Thoracic aorta (tissue), 2 donors: ENCODE measurements at places on chromosomes 1 and 21.

DNA sequence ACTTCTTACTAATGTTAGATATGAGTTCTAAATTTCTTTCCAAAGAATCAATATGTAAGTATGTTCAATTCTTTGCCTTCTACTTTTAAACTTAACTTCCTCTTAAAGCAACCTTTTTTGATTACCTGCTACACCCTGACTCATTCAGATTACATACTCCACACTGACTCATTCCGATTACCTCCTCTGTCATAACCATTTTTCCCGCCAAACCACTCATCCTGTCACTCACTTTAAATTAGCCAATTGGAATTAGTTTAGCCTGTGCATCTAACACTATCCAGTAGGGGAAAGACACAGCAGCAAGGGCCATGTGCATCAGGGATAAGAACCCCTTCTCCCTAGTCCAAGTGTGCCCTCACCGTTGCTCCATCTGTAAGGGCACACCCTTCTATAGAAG lies 815.5 kb downstream of the BRINP3 start:
- no peak for DNase-seq

- DNase-seq: no peak
Observed at GRCh38 chr1:154517661-154518060, 15.4 kb upstream of the SHE start.

DNA sequence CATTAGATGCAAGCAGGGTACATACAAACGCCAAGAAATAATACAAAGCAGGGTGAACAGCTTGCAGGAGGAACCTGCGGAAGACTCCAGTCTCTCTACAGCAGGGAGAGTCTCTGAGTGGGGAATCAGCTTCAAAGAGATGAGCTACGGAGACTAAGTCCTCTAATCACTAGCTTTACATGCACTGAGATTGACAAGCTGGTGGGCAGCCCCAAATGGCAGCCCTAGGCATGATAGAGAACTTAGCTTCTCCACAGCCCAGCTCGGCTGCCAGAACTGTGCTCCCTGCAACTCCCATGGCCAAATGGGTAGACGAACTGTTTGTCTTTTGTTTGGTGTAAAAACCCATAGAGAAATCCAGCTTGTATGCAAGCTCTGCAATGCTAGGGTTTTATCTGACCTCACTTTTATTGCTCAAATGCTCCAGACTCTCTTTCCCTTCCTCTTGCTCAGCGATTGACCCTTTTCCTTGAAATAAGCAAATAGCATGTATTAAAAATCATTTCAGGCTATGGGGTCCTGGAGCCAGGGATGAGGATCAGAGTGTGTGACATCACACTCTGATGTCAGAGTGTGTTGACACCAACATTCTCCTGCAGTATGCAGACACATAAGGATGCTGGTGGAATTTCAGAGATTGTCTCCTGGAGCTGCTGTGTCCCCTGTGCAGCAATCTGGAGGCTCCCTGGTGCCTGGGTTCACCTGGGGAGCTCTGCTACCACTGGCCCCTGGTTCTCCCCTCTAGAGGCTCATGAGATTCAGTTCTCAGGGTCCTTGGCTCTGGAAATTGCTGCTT lies 238.5 kb downstream of the TTLL7 start:
- no peak for DNase-seq

DNA sequence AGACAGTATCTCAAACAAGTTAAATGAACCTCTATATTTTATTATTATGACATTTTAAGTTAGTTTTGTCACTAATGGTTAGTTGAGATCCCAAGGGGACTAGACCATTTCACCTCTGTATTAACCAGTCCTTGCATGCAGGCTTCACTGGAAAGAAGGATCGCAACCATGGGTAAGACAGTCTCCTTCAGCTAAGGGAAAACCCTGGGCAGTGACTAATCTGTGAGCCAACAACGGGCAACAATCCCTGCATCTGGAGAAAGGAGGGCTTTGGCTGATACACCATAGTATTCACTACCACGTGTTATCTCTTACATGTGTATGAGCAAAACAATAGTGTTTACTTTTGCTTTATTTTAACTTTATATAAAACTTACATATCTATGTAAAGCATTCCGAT lies 708.8 kb upstream of the CHRM3 start:
- no peak for DNase-seq

DNA sequence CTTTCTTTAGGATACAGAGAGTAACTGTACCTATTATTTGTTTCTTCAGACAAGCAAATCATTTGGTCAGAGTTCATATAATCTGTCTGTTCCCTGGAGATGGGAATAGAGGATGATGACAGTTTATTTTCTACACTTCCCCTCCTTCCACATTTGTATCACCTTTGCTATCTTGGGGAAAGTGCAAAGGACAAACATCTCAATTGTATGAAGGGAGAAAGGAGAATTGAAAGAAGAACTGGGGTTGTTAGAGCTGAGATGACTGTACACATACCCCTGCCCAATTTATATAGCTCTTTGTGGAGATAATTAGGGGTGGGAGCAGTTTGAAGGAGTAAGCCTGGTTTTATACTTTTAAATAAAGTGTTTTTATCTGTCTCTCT lies 14.0 kb downstream of the POLR3GL start:
- DNase-seq: no peak

GRCh38 chr1:117770981-117771531 lies 158.4 kb downstream of the GDAP2 start:
- no peak for DNase-seq

DNA sequence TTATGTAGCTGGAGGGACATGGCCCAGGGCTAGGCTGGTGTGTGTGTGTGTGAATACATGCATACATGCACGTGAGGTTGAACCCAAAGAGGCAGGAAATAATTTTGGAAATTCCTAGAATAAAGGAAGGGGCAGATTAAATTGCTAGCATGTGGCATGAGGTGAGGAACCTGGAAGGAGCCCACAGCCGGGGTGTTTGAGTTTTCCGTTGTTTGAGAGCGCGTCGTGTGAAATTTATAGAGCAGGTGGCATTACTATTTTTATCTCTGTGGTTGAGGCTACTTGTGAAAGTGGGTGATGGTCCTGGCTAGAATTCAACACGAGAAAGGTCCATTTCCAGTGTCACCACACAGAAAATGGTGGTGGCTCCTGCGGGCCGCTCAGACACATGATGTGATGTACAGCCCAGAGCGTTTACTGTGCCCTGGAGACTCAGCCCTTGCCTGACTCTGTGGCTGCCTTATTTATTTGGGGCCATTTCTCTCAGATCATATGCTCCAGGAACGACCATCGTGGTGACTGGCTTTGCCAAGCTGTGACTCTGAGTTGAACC lies 48.0 kb downstream of the BACE2 start:
- no peak for DNase-seq

DNA sequence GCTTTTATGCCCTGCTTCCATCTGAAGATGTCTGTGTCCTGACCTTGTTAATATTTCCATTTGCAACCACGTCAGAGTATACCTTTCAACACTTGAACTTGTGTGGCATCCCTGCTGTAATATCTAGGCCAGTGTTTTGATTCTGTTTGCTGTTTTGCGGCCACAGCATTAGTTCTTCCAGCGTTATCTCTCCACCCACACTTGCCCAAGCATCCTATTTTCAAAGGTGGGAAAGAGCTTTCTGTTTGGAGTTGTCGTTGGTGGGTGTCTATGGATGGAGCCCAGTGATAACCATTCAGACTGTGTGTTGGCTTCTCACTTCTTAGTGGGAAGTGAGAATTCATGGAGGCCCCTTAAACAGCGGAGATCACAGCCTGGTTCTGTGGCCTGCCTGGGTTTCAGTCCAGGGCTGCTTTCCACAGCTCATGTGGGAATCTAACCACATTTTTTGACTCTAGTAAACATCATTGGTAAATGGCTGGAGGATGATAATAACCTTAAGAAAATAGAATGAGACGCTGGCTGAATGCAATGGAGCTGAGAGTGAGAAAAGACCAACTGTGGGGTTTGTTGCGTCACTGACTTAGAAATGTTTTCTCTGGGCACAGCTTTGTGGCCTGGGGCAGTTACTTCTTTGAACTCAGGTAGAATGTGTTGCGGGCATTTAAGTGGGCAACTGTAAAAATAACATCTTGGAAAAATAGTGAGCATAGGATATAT lies 7.6 kb downstream of the TENT5C start:
- DNase-seq: no peak

- DNase-seq: no peak
Observed at GRCh38 chr1:77279929-77280328, 1.9 kb upstream of the AK5 start.

DNA sequence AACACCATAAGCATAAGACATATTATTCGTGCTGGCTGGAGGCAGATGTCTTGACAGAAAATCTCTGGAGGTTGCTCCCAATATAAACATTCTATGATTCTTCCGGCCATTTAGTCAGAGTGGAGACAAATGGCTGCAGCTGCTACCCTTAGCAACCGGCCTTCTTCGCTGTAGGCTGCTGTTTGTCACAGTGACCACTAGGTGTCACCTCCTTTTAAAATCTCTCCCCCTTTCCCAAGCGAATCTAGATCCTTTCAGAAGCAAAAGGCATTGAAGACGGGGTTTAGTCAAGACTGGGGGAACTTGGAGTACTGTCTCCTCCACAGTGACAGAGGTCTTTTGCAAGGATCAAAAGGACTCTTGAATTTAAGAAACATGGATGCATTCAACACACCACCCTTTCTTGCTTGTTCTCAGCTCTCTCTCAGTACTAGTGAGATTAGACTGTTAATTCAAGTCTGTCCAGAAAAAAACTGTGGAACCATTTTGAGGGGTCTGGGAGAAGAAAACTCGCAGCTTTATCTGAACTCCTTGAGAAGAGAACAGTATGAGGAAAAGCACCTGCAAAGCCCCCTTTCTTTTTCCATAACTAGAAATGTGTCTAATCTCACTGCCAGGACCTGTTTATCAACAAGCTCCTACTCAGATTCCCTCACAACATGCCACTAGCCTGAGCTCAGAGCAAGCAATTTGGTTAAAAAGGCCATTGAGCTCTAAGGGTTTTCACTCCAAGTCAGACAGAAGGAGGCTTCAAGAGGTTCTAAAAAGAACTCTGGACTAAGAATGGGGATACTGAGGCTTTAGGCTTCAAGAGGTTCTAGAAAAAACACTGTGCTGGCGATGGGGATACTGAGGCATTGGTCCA lies 408.3 kb upstream of the PLXNA2 start:
- no peak for DNase-seq

- DNase-seq: no peak
Observed at GRCh38 chr1:30232288-30232899, 491.0 kb downstream of the MATN1 start.

GRCh38 chr1:229752679-229753078 lies 126.6 kb downstream of the URB2 start:
- DNase-seq: no peak

- DNase-seq: no peak
Observed at GRCh38 chr1:178075333-178075732, 18.6 kb upstream of the RASAL2 start.

GRCh38 chr1:160177231-160177630 lies 13.1 kb upstream of the CASQ1 start:
- no peak for DNase-seq
